Fibroblast of the aortic adventitia (primary cell): ENCODE measurements at places on chromosomes 5 and 9.

- DNase-seq: no peak
These were observed 59.6 kb upstream of the ZNF608 start for GRCh38 chr5:124806026-124806372.

DNA sequence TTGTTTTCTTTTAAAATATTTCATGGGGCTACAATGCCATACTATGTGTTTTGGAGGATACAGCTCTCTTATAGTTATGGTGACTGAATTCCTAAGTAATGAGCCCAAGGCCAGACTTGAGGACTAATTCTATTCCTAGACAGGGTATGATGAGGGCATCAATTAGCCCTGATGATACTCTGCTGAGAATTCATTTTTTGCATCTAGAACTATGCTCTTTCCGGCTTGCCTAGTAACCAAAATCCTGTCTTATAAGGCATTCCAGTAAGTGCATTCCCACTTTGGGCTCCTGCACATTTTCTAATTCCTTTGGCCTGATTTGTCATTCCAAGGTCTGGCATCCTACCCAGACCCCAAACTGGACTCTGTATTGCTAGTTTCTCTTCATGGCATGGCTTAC is 62.4 kb downstream of the MAT2B start:
- peak; percentile 44 for DNase-seq

- peak; percentile 66 for DNase-seq
These were observed 300.8 kb upstream of the PANK3 start for GRCh38 chr5:168879929-168880328.

- peak; percentile 82 for DNase-seq
These were observed 2.0 kb downstream of the CD74 start for GRCh38 chr5:150410524-150411244.

GRCh38 chr5:135986401-135986800 is 31.6 kb upstream of the LECT2 start:
- DNase-seq: no peak

DNA sequence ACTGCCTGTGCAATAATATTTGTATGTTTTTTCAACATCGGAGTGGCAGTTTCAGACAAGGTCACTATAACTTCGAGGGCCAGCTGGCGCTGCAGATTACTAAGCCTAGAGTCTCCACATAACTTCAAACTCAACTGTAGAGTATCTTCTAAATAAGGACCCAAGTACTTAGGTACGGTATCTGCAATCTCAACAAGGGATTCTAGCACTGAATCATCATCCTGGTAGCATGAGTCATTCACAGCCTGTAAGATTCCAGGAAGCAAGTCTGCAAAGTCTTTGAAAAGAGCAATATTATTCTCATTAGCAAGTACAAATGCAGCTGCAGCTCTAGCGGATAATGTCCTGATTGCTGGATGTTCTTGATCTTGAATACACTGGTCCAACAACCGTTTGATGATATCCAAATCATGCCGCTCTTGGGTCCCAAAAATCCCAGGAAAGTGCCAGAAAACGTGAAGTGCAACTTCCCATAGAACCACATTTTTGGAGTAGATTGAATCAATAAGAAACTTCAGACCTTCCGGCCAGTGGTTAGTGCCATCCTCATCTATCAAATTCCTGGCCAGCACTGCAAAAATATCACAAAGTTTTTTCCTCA is 654 bp downstream of the RANBP6 start:
- DNase-seq: peak; percentile 53

DNA sequence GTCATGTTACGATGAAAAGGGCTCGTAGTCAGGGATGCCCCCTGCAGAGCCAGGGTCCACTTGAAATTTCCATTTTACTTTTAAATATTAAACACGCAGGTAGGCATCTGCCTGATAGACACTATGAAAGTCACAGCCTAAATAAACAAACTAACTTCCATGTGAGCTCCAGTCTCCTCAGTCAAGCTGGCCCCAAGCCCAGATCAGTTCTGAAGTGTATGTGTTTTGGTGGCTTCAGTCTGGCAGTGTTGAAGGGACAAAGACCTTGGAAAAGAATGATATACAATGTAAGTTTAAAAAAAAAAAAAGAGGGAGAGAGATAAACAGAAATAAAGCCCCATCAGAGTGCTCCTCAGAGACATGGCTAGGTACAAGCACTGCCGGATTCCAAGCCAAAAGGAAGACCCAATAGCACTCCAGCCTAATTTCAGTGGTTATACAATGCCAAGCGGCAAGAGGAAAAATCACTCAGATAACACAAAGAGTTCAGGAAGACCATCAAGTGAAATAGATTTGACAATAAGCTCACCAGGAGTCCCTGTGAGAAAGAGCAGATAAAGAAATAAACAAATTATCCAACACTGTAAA is 181.0 kb downstream of the BNC2 start:
- no peak for DNase-seq

- DNase-seq: peak; percentile 35
These were observed 89.0 kb downstream of the ERBIN start for GRCh38 chr5:66015196-66015960.

DNA sequence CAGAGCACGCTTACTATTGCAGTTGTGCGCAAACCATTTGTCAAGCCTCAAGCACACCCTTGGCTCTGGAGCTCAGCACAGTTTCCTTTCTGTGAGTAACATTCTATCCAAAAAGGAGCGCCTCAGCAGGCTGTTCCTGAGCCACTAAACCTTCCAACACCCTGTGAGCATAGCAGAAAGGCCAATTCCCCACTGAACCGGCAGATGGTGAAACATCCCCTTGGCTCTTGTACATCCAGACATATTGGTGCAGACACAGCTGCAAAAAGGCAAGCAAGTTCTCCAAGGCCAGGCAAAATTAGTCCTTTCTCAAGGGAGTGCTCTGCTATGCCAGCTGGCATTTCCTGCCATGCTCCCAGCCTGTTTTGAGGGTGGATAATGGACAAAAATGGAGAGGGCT is 44.1 kb upstream of the CEMIP2 start:
- peak; percentile 52 for DNase-seq

- DNase-seq: no peak
These were observed 36.7 kb downstream of the GEMIN5 start for GRCh38 chr5:154901276-154901675.

- no peak for DNase-seq
These were observed 34.2 kb upstream of the TESK1 start for GRCh38 chr9:35570709-35571504.

GRCh38 chr9:99039505-99040182 is 65.3 kb upstream of the TGFBR1 start:
- DNase-seq: no peak

DNA sequence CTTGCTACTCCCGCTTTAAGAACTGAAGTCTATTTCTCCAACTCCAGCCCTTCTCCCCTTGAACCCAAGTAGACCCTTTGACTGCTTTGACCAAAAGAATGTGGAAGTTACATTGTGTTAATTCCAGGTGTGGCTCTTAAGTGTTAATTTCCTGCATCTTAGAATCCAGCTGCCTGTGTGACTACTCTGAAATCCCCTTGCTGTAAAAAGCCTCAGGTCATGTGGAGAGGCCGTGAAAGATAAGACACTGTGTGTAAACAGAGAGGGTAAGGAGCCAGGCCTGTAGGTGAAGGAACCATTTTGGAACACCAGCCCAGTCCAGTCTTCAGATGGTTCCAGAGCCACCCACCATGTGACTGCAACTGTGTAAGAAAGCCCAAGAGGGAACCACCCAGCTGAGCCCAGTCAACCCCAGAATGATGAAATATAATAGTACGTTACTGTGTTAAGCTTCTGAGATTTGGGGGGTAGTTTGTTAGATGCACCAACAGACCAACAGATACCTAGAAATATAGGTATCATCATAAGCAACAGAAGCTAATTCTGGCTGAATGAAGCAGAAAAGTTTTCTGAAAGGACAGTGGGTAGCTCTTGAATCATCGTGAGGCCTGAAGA is 59.4 kb upstream of the CCDC112 start:
- DNase-seq: no peak

DNA sequence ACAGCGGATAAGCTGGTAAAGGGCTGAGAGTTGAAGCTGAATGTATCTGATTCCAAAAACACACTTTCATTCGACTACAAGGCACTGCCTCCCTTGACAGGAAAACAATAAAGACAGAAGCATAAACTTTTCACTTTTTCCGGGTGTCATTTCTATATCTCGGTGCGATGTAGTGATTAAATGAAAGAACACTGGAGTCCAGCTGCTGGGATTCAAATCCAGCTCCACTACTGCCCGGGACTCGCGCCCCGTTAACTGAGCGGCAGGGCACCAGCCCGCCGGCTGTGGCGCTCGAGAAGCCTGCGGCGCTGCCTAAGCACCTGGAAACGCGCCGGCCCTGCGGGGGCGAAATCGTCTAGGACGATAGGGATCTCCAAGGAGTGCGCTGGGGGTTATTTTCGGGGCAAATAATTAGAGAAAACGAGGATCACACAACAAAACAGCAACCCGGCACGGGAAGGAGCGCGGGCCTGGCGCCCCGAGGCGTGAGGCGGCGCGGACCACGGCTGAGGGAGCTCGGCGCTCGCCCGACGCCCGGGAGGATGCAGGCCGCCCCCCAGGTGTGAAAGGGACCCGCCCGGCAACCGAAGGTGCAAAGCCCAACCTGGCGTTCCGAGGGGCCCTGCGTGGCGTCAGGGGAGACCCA is 837 bp downstream of the UIMC1 start:
- DNase-seq: peak; percentile 54

DNA sequence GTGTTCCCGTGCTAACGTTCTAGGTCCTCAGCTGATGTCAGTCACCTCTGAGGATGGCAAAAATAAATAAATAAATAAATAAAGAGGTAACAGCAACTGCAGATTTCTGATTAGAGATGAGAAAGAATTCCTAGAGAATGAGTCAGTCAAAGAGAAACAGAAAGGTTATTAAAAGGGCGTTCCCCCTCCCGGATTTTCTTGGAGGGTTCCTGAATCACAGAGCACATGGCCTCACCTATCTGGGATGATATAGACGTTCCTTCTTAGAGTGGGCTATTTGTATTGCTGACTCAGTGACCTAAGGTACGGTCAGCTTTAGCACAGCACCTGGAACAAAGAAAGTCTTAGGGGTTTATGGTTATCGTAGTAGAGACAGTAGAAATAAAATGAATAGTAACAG is 30.6 kb downstream of the HTR4 start:
- no peak for DNase-seq

DNA sequence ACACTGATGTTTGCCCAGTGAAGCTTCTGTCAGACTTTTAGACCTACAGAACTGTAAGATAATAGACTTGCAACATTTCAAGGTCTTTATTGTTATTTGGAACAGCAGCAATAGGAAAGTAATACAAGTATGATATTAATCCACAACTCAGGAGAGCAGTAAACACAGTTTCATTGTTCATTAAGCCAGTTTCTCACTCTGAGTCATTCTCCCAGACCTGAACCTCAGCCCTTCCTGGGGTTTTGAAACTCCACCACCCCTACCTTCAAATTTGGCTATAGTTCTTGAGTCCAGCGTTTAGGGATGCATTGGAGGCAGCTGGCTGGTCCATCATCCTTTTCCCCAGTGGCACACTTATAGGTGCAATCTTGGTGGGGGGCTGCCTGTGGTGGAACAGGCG is 203.2 kb downstream of the RAB3C start:
- no peak for DNase-seq
